ENCODE measurements at places on chromosomes 16 and 17.

DNA sequence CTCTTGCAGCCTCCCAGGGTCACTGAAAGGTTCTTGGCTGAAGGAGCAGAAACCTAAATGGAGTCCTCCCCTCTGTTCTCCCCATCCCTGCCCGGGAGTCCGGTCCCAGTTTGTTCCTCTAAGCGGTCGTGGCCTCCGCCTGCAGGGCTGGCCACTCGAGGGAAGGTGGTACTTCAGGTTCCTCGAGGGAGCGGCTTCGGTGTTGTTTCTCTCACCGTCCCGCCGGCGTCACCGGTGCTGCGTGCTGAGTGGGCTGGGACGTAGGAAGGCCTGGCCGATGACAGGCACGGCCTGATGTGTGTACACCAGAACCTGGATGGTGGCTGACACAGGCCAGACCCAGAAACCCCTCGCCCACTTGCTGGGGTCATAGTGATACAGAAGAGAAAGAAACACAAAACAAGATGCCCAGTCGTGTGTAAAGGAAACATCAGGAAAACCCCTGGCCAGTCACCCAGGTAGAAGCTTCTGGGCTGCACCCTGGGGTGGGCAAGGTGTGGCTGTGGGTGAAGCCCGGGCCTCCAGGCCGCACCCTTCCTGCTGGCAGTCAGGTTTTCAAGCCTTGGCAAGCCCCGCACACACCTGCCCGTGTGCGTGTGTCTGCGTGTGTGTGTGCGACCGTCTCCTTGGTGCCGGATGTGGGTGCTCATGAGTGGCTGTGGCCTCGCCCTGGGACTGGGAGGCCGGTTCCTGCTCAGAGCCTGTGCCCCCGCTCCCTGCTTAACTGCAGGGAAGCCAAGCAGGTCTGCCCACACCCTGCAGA lies 52.0 kb downstream of the BAIAP2 start:
- DNase-seq: no peak

- peak; percentile 26 for DNase-seq
Observed at GRCh38 chr16:27113341-27113841, 46.7 kb downstream of the C16orf82 start.

DNA sequence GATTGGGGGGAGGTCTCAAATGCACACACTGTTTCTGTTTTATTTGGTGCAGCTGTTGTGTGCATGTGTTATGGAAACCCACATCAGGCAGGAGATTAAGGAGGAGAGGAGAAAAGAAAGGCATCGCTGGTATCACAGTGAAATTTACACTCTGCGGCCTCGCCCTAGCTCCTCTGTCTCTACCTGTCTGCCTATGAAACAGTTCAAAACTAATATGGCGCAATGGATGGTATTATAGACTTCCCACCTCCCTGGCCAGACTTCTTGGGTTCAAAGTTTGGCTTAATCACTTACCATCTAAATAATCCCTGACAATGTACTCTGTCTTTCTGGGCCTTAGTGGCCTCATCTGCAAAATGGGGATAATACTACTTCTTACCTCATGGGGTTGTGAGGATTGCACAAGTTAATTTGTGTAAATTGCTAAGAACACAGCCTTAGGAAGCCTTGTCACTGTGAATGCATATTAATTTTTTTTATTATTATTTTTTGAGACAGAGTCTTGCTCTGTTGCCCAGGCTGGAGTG lies 1.4 kb upstream of the ABCC1 start:
- no peak for DNase-seq

DNA sequence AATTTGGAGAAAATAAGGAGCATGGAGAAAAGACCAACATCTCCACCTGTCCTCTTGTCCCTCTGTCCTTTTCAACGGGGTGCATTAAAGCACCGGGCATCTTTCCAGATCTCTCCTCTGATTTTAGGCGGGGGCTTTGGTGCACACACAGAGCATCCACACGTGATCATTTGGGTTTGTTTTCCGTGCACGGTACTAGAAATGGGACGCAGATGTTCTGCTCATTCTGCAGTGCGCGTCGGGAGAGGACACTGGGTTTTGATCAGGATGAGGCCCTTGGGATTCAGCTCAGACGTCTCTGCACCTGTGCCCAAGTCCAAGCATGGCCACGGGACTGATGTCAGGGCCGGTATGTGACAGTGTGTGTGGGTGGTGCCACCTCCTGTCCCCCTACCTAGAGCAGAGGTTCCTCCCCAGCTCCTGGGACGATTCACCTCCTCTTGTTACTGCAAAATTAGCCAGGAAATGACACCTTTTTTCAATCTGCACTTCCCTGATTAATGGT lies 31.9 kb downstream of the PDIA2 start:
- DNase-seq: no peak

- DNase-seq: no peak
Observed at GRCh38 chr16:50603206-50604064, 55.2 kb downstream of the NKD1 start.

GRCh38 chr16:54284931-54285413 lies 1.6 kb downstream of the IRX3 start:
- DNase-seq: no peak

- DNase-seq: no peak
Observed at GRCh38 chr17:9022573-9023391, 1.5 kb downstream of the NTN1 start.

GRCh38 chr17:39612291-39612894 lies 4.7 kb upstream of the NEUROD2 start:
- no peak for DNase-seq

DNA sequence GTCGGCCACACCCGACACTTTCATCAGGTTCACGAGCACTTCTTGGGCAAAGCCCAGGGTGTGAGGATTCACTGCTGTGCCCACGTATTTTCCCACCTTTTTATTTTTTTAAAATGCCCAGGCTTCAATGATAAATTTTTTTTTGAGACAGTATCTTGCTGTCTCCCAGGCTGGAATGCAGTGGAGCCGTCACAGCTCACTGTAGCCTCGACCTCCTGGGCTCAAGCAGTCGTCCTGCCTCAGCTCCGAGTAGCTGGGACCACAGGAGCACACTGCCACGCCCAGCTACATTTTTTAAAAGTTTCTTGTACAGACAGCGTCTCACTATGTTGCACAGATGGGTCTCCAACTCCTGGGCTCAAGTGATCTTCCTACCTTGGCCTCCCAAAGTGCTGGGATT lies 17.8 kb downstream of the UTS2R start:
- no peak for DNase-seq

- no peak for DNase-seq
Observed at GRCh38 chr17:49918591-49918990, 50.4 kb upstream of the DLX4 start.

DNA sequence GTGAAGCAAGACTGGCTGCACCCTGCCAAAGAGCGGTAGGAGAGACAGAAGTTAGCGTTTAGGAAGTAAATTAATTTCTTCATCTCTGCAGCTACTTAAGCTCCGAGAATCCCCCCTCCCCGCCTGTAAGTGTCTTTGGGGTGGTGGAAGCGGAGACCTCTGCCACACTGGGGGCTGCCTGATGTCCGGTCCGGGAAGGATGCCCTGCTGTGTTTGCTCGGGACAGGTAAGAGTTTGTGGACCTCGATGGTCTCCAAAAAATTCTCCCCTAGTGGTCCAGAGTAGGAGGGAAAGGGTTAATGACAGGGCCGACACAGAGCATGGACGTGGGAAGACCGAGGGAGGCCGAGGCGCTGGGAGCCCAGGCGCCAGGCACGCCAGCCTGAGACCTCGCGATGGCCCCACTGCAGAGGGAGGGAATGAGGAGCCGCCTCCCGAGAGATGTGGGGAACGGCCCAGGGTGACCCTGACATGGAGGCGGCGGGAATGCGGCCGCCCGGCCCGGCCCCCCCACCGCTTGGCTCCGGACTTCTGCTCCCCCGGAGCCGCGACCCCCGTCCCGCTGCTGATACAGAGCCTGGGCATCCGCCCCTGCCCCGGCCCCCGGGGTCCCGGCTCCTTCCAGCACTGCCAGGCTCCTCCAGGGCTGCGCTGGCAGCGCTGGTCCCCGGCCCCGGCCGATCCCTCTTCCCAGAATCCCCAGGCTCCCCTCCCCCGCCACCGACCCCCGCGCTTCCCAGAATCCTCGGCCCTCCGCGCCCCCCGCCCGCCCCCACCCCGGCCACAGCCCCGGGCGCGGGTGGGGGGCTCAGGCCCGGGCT lies 680 bp downstream of the ZNF629 start:
- DNase-seq: peak; percentile 67

DNA sequence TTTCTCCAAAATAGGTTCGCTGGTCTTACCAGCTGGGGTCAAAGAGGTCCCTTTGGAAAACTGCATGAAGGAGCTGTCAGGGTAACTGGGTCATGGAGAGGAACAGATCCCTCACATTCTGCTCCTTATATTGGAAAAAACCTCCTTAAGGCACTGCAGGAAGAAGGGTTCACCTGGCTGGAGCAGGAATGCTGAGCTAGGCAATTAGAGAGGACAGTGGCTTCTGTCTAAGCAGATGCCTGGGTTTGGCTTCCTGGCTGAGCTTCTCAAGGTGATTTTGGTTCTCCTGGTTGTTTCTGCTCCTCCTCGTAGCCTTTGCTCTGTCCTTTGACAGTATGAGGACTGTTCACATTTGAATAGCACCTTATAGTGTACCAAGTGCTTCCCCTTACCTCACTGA lies 19.6 kb downstream of the ITGB3 start:
- DNase-seq: no peak

- peak; percentile 60 for DNase-seq
Observed at GRCh38 chr17:15966183-15966878, 21.4 kb downstream of the ADORA2B start.

DNA sequence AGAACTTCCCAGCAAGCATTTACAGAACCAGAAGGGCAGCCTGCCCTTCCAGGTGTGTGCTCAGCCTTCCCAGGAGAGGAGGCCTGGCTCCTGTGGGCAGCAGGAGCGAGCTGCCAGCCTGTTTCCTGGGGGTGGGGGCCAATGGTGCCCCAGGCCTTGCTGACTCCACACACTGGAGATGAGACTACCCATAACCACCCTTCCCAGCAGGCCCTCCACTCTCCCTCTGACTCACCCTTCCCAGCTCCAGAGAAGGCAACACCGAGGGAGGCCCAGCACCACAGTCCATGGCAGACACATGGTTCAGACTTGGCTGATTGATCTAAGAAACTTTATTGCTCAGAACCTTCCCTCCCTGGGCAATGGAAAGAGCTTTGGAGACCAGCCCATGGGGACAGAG lies 1.8 kb upstream of the PRSS53 start:
- no peak for DNase-seq

GRCh38 chr17:78974635-78975591 lies 4.8 kb downstream of the LGALS3BP start:
- DNase-seq: no peak

DNA sequence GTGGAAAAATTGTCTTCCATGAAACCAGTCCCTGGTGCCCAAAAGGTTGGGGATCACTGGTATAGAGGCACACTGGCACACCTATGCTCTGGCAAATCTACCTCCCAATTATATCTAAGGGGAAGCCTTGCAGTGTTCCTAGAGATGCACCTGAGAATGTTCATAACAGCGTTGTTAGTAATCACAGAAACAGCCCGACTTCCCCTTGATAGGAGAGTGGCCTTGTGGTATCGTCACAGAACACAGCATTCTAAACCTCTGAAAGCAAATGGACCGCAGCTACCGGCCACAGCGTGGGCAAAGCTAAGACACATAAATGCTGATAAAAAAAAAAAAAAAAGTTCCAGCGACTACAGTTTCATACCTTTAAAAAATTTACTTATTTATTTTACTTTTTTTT lies 39.1 kb upstream of the ADGRG1 start:
- DNase-seq: no peak

- no peak for DNase-seq
Observed at GRCh38 chr17:36089339-36089865, 541 bp downstream of the CCL3 start.

GRCh38 chr16:72848028-72848400 lies 199.9 kb downstream of the ZFHX3 start:
- no peak for DNase-seq

GRCh38 chr17:80068301-80069222 lies 32.1 kb downstream of the CCDC40 start:
- peak; percentile 50 for DNase-seq

- DNase-seq: no peak
Observed at GRCh38 chr17:78986649-78987328, 7.1 kb upstream of the LGALS3BP start.

DNA sequence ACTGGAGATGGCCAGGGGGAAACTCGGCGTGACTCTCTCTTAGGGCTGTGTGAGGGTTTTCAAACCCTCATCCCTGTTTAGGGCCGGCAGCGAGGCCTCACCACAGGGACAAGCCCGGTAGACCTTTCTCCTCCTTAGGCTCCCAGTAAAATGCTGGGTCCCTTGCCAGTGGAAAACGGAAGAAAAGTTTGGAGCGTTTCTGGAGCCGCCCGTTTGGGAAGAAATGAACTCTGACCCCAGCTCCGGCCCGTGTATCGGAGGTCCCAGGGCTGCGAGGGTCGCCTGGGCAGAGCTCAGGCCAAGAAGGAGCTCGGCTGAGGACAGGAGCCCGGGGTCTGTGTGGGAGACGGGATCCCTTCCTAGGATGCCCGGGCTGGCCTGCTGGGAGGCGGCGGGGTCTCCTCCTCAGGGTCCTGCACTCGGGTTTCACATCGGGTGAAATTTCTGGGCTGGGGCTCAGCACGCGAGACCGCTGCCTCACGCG lies 23.2 kb downstream of the ZNF213 start:
- DNase-seq: no peak

GRCh38 chr17:83054518-83055125 lies 24.8 kb upstream of the METRNL start:
- no peak for DNase-seq

DNA sequence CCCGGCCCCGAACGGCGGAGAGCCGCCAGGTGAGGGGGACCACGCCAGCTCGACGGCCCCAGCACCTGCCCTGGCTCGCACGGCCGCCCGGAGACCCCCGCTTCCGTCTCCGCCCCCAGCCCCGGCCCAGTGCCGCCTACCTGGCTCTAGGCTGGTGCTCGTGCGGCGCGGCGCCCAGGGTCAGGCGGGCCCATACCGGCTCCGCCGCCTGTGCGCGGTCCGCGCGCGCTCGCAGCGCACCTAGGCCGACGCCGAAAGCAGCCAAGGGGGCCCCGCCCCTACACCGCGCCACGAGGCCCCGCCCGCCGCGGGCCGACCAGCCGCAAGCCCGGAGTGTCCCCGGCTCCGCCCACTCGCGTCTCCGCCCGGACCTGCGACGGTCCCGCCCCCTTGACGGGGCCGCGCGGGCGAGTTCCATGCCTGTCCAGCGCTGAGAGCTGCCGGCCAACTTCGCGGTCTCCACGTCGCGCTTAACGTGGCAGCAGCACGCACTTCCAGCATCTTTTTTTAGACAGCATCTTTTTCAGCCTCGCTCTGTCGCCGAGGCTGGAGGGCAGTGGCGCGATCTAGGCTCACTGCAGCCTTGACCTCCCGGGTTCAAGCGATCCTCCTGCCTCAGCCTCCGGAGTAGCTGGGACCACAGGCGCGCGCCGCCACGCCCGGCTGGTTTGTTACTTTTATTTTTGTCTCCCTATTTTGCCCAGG lies at the start of gene SLC25A39:
Gene SLC25A39 (minus strand): TSS at position 253 of the 705 bp plus-strand sequence. CDS start 1,261 bp downstream, outside the sequence.
- DNase-seq: peak; percentile 88

Measured in HuH-7 (cell line).